Type B pancreatic cell (in vitro differentiated cells): ENCODE measurements at places on chromosomes 13 and 19. TPM values are rescaled to one million over a fixed set of nuclear protein-coding genes. Genes with fewer than 3 reads are reported as not detected.

GRCh38 chr13:109275139-109275745 is 511.1 kb downstream of the IRS2 start:
- no peak for DNase-seq

Gene SLC15A1
- total RNA-seq = 3.2 and 10.9 TPM in 2 replicates

Gene DAND5
- not detected in 2 replicates for total RNA-seq

Gene GRK1
- total RNA-seq = 0.24 and 0.85 TPM in 2 replicates

DNA sequence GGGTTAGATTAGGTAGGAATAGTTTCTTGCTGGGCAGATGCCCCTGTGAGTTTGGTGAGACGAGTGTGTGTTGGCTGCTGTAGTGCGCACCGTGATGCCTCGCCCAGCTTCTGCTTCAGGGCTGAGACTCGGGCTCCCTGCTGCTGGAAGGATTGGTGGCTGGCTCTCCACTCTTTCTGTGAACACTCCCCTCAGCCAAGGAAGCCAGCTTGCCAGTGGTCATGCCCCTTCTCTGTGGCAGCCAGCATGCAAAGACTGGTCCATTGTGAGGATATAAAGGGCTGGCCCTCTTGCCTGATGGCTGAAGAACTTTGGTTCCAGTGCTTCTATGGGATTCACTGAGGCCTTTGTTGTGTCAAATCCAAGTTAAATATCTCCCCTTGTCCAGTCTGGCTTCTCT is 2.9 kb upstream of the HTR2A start:
- no peak for DNase-seq

DNA sequence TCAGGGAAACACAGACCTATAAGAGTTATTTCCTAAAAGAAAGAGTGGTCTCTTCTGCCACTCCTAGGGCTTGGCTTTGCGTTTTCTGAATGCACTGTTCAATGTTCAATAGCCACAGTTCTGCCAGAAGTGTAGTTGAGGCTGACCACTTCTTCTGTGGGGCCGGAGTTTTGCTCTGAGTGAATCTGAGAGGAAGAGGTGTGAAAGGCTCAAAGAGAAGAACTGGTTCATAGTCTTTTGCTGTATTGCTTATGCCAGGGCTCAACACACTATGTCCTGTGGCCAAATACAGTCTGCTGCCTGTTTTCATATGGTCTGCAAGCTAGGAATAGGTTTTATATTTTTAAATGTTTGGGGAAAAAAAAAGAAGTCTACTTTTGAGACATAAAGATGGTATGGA is 128.2 kb downstream of the STOML3 start:
- DNase-seq = no peak

Gene C19orf67
- not detected in 2 replicates for total RNA-seq
